Activated naive CD4-positive, alpha-beta T cell treated with anti-CD3 and anti-CD28 coated beads for 36 hours (primary cell): ENCODE measurements at places on chromosomes 5 and 9. TPM values are rescaled to one million over a fixed set of nuclear protein-coding genes. Genes with fewer than 3 reads are reported as not detected.

ACOT12 gene
- total RNA-seq: not detected

GRCh38 chr5:133259199-133259997 lies 207.6 kb downstream of the HSPA4 start:
- DNase-seq: peak; percentile 44
- H3K4me3 ChIP-seq: no peak overlapping the region
- H3K36me3 ChIP-seq: no peaks in the 10 kb centered on the region
- H3K4me1 ChIP-seq: peaks cover 11% of the 10 kb centered on the region
- H3K27ac ChIP-seq: no peak overlapping the region
- H3K27me3 ChIP-seq: no peaks in the 10 kb centered on the region

- no peaks in the 10 kb centered on the region for H3K4me1 ChIP-seq
- no peaks in the 10 kb centered on the region for H3K36me3 ChIP-seq
- no peaks in the 10 kb centered on the region for H3K27me3 ChIP-seq
- no peak for DNase-seq
- H3K4me3 ChIP-seq: no peak overlapping the region
Measured at GRCh38 chr5:92633875-92634487, 947.0 kb downstream of the NR2F1-AS1 start.

DNA sequence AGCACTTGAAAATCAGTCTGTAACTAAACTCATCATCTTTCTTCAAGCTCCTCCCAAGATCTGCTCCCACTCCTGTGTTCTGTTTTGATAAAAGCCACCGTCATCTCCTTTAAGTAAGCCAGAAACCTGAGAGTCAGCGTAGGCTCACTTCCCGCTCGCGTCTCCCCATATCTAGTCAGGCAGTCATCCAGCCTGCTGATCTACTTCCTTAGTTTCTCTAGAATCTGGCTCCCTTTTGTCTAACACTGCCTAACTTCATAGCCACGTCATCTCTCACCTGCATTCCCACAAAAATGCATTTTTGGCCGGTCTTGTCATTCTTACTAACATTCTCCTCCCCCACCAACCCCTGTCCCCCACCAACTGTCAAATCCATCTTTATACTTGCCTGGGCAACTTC lies 3.0 kb upstream of the TJP2 start:
- no peak for DNase-seq
- peaks cover 38% of the 10 kb centered on the region for H3K4me1 ChIP-seq
- no peak overlapping the region for H3K4me3 ChIP-seq
- H3K27me3 ChIP-seq: peaks cover 37% of the 10 kb centered on the region
- H3K27ac ChIP-seq: no peak overlapping the region
- no peaks in the 10 kb centered on the region for H3K36me3 ChIP-seq

- no peaks in the 10 kb centered on the region for H3K27me3 ChIP-seq
- H3K4me3 ChIP-seq: no peak overlapping the region
- H3K27ac ChIP-seq: no peak overlapping the region
- peaks cover 9% of the 10 kb centered on the region for H3K36me3 ChIP-seq
Measured at GRCh38 chr9:91933556-91934352, 16.3 kb downstream of the ROR2 start.

NXNL2 gene
- not detected for total RNA-seq

DNA sequence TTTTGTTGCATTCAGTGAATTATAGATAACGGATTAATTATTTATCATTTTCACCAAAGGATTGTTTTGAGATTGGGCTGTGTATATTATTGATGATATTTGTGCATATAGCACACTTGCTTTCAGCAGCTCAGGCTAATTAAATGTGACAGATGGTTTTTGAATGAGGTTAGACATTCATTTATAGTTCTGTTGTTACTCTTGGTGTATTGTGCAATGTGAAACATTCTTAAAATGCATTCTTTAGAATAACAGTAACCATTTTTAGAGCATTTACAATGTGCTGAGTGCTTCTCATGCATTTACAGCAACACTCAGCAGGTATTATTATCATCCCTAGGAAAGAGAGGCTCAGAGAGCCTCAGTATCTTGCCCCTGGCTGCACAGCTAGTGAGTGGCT lies 23.8 kb downstream of the NANS start:
- H3K4me3 ChIP-seq: no peak overlapping the region
- peaks cover 51% of the 10 kb centered on the region for H3K36me3 ChIP-seq
- H3K27ac ChIP-seq: peak overlapping the region; percentile 88
- no peaks in the 10 kb centered on the region for H3K27me3 ChIP-seq

DNA sequence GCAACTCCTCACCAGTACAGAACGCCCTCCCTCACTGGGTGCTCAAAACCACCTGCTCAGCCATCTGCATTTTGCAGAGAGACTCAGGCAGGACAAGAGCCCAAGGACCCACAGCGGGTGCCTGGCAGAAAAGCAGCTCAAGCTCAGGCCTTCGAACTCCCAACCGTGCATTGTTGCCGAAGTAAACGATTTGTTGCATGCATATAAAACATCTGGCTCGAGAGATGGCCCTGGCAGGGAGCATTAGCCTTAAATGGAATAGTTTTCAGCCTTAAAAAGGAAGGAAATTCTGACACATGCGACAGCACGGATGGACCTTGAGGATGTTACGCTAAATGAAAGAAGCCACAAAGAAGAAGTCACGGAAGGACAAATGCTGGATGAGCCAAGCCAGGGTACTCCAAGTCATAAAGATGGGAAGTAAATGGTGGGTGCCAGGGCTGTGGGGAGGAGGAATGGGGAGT lies 160.4 kb upstream of the PHYKPL start:
- no peaks in the 10 kb centered on the region for H3K4me1 ChIP-seq
- no peak overlapping the region for H3K27ac ChIP-seq
- no peak for DNase-seq
- peaks cover 5% of the 10 kb centered on the region for H3K27me3 ChIP-seq

FIBCD1 gene
- not detected for total RNA-seq

DNA sequence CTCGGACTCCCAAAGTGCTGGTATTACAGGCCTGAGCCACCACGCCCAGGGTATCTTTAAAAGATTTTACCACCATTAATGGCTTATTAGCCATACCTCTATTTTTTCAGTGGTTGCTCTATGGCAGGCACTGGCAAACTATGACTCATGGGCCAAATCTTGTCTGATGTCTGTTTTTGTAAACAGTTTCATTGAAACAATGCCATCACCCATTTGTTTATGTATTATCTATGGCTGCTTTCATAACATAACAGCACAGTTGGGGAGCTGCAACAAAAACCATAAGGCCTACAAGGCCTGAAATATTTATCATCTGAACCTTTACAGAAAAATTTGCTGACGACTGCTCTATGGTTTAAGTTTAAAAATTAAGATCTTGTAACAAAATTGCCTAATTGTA lies 66.8 kb downstream of the SLC38A9 start:
- peaks cover 11% of the 10 kb centered on the region for H3K4me1 ChIP-seq
- no peak overlapping the region for H3K4me3 ChIP-seq
- H3K27me3 ChIP-seq: no peaks in the 10 kb centered on the region
- H3K36me3 ChIP-seq: peaks cover 14% of the 10 kb centered on the region

GRCh38 chr9:110257097-110257841 lies 962 bp upstream of the TXN start:
- DNase-seq: peak; percentile 71
- peaks cover 26% of the 10 kb centered on the region for H3K36me3 ChIP-seq
- H3K4me1 ChIP-seq: peaks cover 54% of the 10 kb centered on the region
- H3K27ac ChIP-seq: peak overlapping the region; percentile 96
- no peaks in the 10 kb centered on the region for H3K27me3 ChIP-seq

CBY3 gene
- total RNA-seq: not detected

DNA sequence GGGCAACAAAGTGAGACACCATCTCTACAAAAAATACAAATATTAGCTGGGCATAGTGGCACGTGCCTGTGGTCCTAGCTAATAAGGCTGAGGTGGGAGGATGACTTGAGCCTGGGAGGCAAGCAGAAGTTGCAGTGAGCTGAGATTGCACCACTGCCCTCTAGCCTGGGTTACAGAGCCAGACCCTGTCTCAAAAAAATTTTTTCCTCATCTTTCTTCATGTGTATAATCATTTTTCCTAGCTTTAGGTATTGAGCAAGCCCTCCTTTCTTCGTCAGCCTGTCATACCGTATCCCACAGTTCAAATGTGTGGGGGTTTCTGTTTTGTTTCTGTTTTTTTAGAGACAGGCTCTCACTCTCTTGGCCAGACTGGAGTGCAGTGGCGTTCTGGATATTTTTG lies 41.3 kb downstream of the EHMT1 start:
- no peak for DNase-seq
- no peaks in the 10 kb centered on the region for H3K27me3 ChIP-seq
- no peaks in the 10 kb centered on the region for H3K36me3 ChIP-seq
- no peak overlapping the region for H3K27ac ChIP-seq
- no peak overlapping the region for H3K4me3 ChIP-seq
- H3K4me1 ChIP-seq: peaks cover 29% of the 10 kb centered on the region

DNA sequence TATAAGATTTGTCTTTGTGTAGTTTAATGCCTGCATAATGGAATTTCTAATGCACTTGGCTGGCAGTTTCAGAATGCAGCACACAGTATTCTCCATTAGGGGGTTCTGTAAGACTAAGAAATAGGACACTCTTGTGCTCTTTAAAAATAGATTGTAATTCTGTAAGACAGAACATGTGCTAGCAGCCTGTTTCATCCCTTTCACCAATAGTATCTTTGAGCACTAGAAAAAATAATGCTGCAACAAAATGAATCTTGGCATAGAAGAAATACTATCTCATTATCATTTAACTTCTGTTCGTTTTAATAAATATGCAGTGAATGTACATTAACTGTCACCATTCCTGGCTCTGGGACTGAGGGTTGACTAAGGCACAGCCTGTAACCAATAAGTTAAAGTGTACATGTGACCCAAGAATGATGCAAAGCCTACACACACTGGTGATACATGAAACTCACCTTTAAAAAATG lies 23.8 kb upstream of the ZNF622 start:
- no peak for DNase-seq
- H3K27me3 ChIP-seq: no peaks in the 10 kb centered on the region
- H3K36me3 ChIP-seq: no peaks in the 10 kb centered on the region
- no peak overlapping the region for H3K4me3 ChIP-seq
- peaks cover 15% of the 10 kb centered on the region for H3K4me1 ChIP-seq

- H3K27me3 ChIP-seq: no peaks in the 10 kb centered on the region
- no peak for DNase-seq
- H3K4me3 ChIP-seq: no peak overlapping the region
- H3K36me3 ChIP-seq: peaks cover 11% of the 10 kb centered on the region
- H3K4me1 ChIP-seq: no peaks in the 10 kb centered on the region
Measured at GRCh38 chr9:75226403-75227139, 138.3 kb downstream of the OSTF1 start.

GRCh38 chr5:33850100-33850594 lies 41.6 kb downstream of the ADAMTS12 start:
- no peak overlapping the region for H3K4me3 ChIP-seq
- no peaks in the 10 kb centered on the region for H3K27me3 ChIP-seq
- peak overlapping the region; percentile 55 for H3K27ac ChIP-seq
- no peaks in the 10 kb centered on the region for H3K36me3 ChIP-seq
- peaks cover 8% of the 10 kb centered on the region for H3K4me1 ChIP-seq

DNA sequence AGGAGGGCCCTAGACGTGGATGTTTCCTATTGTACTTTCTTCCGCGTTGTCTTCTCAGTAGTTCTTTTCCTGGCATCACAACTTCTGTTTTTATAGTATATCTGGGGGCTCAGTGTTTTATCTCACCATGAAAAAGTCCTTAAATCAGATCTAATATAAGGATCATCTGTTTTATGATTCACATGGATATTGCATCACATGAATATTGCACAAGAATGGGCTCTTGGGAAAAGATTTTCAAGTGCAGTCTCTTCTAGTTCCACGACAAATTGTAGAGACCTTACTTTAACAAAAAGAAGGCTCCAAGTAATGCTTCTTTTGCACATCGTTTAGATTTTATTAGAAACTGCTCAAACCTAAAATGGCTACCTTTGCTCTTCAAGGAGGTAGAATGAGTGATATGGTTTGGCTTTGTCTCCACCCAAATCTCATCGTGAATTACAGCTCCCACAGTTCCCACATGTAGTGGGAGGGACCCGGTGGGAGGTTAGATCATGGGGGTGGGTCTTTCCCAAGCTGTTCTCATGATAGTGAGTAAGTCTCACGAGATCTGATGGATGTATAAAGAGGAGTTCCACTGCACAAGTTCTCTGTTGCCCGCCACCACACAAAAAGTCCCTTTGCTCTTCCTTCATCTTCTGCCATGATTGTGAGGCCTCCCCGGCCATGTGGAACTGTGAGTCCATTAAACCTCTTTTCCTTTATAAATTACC lies 53.7 kb upstream of the FAM120A start:
- no peak overlapping the region for H3K4me3 ChIP-seq
- H3K4me1 ChIP-seq: no peaks in the 10 kb centered on the region
- DNase-seq: no peak
- no peaks in the 10 kb centered on the region for H3K27me3 ChIP-seq
- H3K27ac ChIP-seq: no peak overlapping the region

- H3K36me3 ChIP-seq: no peaks in the 10 kb centered on the region
- H3K4me1 ChIP-seq: no peaks in the 10 kb centered on the region
- H3K27ac ChIP-seq: no peak overlapping the region
- DNase-seq: no peak
Measured at GRCh38 chr9:8963885-8964284, 1164.3 kb upstream of the DMAC1 start.

C9orf152 gene
- not detected for total RNA-seq

GRCh38 chr5:172283020-172283861 lies at the start of gene UBTD2:
Gene UBTD2 (minus strand): TSS chr5:172283764. CDS start chr5:172283665, 99 bp downstream.
- H3K27ac ChIP-seq: no peak within 1 kb of the TSS
- H3K36me3 ChIP-seq: no peaks in the 10 kb centered on the region
- H3K4me1 ChIP-seq: peaks cover 19% of the 10 kb centered on the region
- peak; percentile 70 for DNase-seq
- peak within 1 kb of the TSS; percentile 81 for H3K4me3 ChIP-seq

FSD1L gene
- total RNA-seq: 0.86 TPM
